GM10248 (cell line): ENCODE measurements at places on chromosomes 5 and 9.

- DNase-seq = no peak
Observed at GRCh38 chr5:10351199-10351905, 2.1 kb upstream of the MARCHF6 start.

DNA sequence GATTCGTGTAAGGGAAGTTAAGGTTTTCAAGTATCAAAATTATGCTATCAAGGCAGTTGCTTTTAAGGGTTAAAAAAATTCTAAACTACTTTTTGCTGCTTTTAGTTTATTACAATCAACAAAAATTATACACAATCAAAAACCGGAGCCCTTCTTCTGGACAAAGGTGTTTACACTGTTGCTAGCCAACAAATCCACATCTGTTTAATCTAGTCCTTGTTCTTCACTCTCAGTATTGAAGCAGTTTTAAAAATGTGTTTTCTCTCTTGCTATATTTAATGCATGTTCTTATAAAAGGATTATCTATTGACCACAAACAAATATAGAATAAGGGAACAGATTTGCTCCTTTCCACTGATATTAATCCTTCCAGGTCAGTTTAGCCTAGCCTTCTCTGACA, 2.5 kb downstream of the FEM1C start:
- no peak for DNase-seq

- DNase-seq = no peak
Observed at GRCh38 chr9:105059252-105059651, 131.3 kb upstream of the ABCA1 start.

- DNase-seq = no peak
Observed at GRCh38 chr5:75461679-75462078, 49.8 kb downstream of the CERT1 start.

DNA sequence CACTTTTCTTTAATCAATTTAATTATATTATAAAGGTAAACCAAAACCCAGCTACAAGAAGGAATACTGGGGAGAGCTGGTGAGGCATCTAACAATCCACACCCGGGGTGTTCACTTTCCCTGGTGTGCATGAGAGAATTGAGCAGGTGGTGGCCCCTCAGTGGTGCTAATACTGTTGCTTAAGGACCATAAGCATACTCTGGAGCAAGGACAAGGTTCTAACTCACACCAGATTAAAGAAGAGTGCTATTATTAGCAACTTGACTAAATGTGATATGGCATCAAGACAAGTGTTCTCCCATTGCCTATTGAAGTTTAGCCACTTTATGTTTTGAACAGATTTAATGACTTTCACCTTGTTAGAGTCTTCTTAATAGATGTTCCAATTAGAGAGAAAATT, 8.8 kb downstream of the RGS7BP start:
- DNase-seq = no peak
